A549 treated with dexamethasone at 1 μM for 4 hours (cell line): ENCODE measurements at places on chromosomes 13 and 19. TPM values are rescaled to one million over a fixed set of nuclear protein-coding genes. Genes with fewer than 3 reads are reported as not detected.

Gene CRX
- total RNA-seq, result not detected in 5 replicates

Gene INAFM1
- total RNA-seq, result 4.7 to 9.6 TPM (median 8.9 TPM) in 5 replicates

Gene IL27RA
- total RNA-seq, result 7.0 to 10.6 TPM (median 8.7 TPM) in 5 replicates

Gene TPTE2
- not detected in 5 replicates for total RNA-seq

Gene CXCL17
- 0.08 to 0.20 TPM (median 0.17 TPM) in 4 of 5 replicates, not detected in the other for total RNA-seq

Gene MIR17HG
- 0.45 to 1.00 TPM (median 0.81 TPM) in 5 replicates for total RNA-seq

Gene DMPK
- 24.2 to 45.1 TPM (median 38.9 TPM) in 5 replicates for total RNA-seq

Gene FSTL3
- total RNA-seq, result 215 to 309 TPM (median 261 TPM) in 5 replicates

Gene ZNF850
- 0.41 to 0.79 TPM (median 0.62 TPM) in 5 replicates for total RNA-seq

Gene IGFL3
- total RNA-seq, result 0.15 to 0.44 TPM (median 0.29 TPM) in 3 of 5 replicates, not detected in the others

Gene PSG5
- 0.58 to 0.77 TPM (median 0.69 TPM) in 5 replicates for total RNA-seq

Gene B3GNT8
- total RNA-seq, result 0.10 to 0.25 TPM (median 0.15 TPM) in 4 of 5 replicates, not detected in the other

Gene CD79A
- 0.92 to 1.2 TPM (median 1.0 TPM) in 5 replicates for total RNA-seq

Gene SLC6A16
- 0.67 to 1.4 TPM (median 0.89 TPM) in 5 replicates for total RNA-seq

Gene NANOS3
- 1.3 to 3.4 TPM (median 2.5 TPM) in 5 replicates for total RNA-seq

Gene JAK3
- total RNA-seq, result 0.16 to 0.32 TPM (median 0.20 TPM) in 5 replicates

Gene SIGLEC10
- 0.02 to 0.06 TPM in 2 of 5 replicates, not detected in the others for total RNA-seq

Gene CALR3
- total RNA-seq, result 0.12 TPM in 1 of 5 replicates, not detected in the others

Gene CILP2
- 0.11 to 0.31 TPM (median 0.18 TPM) in 5 replicates for total RNA-seq

Gene ZNF799
- total RNA-seq, result 1.3 to 1.6 TPM (median 1.3 TPM) in 5 replicates

Gene BEST2
- total RNA-seq, result 2.1 to 4.3 TPM (median 3.0 TPM) in 5 replicates

Gene FOSB
- 8.6 to 13.4 TPM (median 11.1 TPM) in 5 replicates for total RNA-seq

Gene FGF9
- total RNA-seq, result 0.11 TPM in 1 of 5 replicates, not detected in the others

Gene COMP
- 0.16 to 0.26 TPM (median 0.19 TPM) in 5 replicates for total RNA-seq

Gene LIN37
- total RNA-seq, result 19.1 to 28.1 TPM (median 22.8 TPM) in 5 replicates

Gene KHSRP
- 175 to 228 TPM (median 223 TPM) in 5 replicates for total RNA-seq

Gene GTF3A
- total RNA-seq, result 94.1 to 111 TPM (median 105 TPM) in 5 replicates

Gene LRRC8E
- total RNA-seq, result 5.1 to 7.1 TPM (median 5.7 TPM) in 5 replicates

Gene CERS1
- total RNA-seq, result 4.8 to 5.6 TPM (median 5.0 TPM) in 5 replicates

Gene POGLUT2
- 5.4 to 7.0 TPM (median 6.4 TPM) in 5 replicates for total RNA-seq

Gene KIR2DL1
- not detected in 5 replicates for total RNA-seq

Gene TMC4
- 0.52 to 1.0 TPM (median 0.94 TPM) in 5 replicates for total RNA-seq

Gene CCDC169
- total RNA-seq, result 0.21 to 0.47 TPM (median 0.33 TPM) in 5 replicates

Gene RASIP1
- total RNA-seq, result 0.29 to 0.98 TPM (median 0.54 TPM) in 5 replicates

Gene FREM2
- total RNA-seq, result 0.01 TPM in 1 of 5 replicates, not detected in the others

Gene ZNF738
- total RNA-seq, result 0.86 to 1.1 TPM (median 1.0 TPM) in 5 replicates

Gene ELSPBP1
- total RNA-seq, result not detected in 5 replicates

Gene C19orf81
- total RNA-seq, result 5.2 to 7.6 TPM (median 6.2 TPM) in 5 replicates

Gene PSG6
- total RNA-seq, result not detected in 5 replicates

Gene MLLT1
- 12.8 to 28.7 TPM (median 27.2 TPM) in 5 replicates for total RNA-seq

Gene ARGLU1
- total RNA-seq, result 33.4 to 41.0 TPM (median 34.3 TPM) in 5 replicates
